Stimulated activated CD4-positive, alpha-beta T cell treated with anti-CD3 and anti-CD28 coated beads, Interleukin-4, amount 100 ng/mL, for 48 hours (primary cell): ENCODE measurements at places on chromosomes 1 and 21.

- no peak for DNase-seq
Observed at GRCh38 chr21:39631842-39632562, 19.3 kb downstream of the B3GALT5 start.

DNA sequence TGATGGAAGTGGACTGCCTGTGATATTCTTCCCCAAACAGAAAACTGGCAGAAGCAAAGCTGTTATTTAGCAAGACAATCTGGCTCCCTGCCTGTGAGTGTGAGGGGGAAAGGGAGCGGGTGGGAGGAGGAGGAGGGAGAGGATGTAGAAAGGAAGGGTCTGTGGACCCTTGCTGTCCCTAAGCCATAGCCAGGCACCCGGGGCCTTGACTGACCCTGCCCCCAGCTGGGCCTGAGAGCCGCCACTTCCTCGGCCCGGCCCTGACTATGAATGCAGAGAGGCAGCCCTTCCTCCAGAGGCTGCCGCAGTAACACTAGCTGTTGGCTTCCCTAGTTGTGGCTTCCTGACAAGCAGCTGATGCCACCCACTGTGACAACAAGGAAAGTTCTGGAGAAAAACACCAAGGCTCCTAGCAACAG is 13.9 kb downstream of the PLA2G2F start:
- DNase-seq = no peak

- DNase-seq = no peak
Observed at GRCh38 chr1:41277371-41277975, 35.4 kb upstream of the SCMH1 start.

DNA sequence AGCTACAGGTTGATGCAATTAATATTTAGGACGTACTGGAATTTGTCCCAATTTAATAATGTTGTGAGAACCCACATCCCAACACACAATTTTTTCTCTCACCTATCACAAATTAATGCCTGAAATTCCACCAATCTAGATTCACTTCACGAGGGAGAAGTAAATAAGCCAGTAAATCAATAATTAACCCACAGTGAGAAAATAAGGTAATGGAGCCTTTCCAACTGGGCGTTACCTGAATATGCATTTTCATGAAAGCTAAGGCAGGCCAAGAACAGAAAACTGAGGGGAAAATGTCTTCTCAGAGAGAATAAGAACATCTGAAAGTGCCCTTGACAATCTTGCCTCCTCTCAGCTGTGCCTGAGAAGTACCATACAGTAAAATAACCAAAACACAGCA is 240.8 kb upstream of the NR5A2 start:
- DNase-seq = no peak

GRCh38 chr1:235067396-235068157 is 61.1 kb downstream of the TOMM20 start:
- no peak for DNase-seq

GRCh38 chr1:48200166-48200900 is 22.2 kb upstream of the SLC5A9 start:
- DNase-seq = no peak

DNA sequence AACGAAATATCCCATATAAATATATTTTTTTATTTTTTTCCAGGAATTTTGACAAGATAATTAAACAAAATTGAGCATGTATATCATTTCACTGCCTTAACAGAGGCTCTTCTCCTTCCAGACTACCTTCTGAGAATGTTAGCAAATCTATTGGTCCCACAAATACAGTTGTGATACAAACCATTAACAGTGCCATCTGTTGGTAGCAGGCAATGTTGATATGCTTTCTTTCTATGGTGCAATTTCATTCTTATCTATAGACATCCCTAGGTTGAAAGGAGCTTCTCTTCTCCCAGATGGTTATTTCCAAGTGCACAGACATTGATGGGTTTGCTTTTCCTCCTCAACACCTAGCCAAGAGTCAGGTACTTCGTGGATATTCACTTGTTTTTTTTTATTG is 303.6 kb downstream of the USH2A start:
- no peak for DNase-seq

DNA sequence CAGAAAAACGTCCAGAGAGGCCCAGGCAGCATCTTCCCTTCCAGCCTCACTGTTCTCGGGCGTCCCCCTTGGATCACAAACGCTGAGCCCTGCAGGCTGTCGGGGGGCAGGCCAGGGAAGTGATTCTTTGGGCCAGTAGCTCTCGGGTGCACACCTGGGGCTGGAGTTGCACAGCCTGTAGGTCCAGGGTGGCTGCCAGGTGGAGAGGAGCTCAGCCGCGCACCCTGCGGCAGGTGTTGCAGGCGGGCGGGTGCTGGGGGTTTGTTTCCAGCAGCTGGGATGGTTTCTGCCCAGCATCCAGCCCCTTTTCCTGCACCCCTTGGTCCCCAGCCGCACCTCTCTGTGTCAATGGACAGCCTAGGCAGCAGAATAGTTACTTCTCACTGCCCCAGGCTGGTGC is 15.7 kb downstream of the PRDM16 start:
- DNase-seq = no peak
